Left kidney (tissue), 8 donors: ENCODE measurements at places on chromosomes 6 and 20.

DNA sequence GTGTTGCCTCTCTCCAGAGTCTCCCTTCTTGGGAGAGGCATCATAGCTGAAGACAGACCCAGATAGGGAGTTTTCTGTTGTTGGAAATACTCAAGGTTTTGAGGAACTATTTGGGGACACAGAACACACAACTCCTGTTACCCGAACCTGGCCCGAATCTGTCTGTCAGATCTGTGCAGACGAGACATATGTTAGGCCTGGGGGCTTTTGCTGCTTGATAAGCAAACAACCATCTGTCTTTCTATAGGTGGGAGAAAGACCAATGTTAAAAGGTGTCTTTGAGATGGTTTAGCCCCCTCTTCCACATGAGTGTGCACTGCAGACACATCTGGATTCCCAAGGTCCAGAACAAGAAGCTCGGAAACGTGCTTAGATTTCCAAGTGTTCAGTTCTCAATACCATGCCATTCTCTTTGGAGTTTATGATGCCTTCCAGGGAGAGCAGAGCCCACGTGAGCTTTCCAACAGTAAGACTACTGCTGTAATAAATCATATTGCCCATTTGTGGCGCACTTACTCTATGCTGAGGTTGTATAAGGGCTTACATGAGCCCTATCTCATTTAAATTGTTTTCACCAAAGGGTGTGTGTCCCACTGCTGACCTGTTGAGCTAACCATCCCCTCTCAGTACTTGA lies 3.8 kb upstream of the STX16 start:
- no peak for DNase-seq

- no peak for DNase-seq
These were observed 49.8 kb downstream of the MTHFD1L start for GRCh38 chr6:150915131-150915879.

DNA sequence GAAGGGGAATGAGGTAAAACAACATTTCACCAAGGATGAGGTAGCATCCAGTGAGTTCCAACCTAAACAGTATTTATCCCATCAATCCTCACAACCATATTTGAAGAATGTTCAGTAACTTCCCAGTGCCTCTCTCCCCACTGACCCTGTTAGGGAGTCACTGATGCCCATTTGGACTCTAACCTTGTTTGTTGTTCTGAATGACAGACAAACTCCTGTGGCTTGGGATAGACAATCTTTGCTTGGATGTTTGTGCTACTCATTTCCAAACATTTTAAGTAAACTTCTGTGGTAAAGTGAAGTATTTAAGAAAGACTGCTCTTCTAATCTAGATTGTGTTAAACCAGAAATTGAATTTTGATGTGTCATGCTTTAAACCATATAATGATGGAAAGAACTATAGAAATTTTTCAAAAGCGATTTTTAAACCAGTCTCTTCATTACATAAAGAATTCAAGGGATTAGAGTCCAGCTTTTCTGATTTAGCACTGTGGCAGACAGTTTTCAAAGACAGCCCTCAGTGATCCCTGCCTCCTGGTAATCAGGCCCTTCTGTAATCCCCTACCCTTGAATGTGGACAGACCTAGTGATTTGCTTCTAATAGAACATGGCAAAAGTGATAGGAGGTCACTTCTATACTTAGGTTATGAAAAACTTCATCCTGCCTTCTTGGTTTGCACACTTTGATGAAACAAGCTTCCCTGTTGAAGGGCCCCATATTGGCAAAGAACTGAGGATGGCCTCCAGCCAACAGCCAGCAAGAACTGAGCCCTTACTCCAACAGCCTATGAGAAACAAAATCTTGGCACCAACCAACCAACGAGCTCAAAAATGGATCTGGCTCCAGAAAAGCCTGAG lies 191.6 kb downstream of the DST start:
- no peak for DNase-seq

GRCh38 chr20:13485576-13485975 lies 153.2 kb downstream of the TASP1 start:
- no peak for DNase-seq

DNA sequence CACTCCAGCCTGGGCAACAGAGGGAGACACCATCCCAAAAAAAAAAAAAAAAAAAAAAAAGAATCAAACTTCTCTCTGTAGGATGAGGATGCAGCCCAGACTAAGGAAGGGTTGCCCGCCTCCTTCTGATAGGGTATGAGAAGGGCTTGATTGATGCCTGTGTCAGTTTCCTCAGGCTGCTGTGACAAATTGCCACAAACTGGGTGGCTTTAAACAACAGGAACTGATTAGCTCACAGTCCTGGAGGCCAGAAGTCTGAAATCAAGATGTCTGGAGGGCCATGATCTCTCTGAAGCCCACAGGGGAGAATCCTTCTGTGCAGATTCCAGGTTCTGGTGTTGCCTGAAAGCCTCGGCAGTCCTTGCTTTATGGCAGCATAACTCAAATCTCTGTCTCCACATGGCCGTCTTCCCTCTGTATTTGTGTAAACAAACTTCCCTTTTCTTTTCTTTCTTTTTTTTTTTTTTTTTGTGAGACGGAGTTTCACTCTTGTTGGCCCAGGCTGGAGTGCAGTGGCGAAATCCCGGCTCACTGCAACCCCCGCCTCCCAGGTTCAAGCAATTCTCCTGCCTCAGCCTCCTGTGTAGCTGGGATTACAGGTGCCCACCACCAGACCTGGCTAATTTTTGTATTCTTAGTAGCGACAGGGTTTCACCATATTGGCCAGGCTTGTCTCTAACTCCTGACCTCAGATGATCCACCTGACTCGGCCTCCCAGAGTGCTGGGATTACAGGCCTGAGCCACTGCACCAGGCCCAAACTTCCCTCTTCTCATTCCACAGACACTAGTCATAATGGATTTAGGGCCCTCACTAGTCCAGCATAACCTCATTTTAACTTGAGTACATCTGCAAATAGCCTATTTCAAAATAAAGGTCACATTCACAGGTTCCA lies 11.2 kb upstream of the CDK19 start:
- DNase-seq, result no peak

DNA sequence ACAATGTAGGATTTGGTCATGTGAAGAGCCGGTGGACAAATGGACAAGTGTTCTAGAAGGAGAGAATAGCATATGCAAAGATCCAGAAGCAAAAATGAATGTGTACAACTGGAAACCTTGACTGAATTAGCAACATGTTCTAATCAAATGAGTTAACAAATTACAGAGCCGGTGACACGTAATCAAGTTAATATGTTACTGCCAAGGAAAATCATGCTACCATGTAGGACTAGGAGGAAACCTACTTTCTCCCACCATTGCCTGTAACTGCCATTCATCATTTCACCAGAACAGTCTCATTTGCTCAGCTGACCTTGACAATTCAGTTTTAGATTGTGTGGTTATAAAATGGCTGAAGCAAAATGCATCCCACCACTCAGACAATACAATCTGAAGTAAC lies 179.4 kb downstream of the KIF16B start:
- DNase-seq, result no peak

- no peak for DNase-seq
These were observed 22.8 kb downstream of the ECT2L start for GRCh38 chr6:138818496-138819194.
